ENCODE measurements at places on chromosomes 12 and 14. TPM values are rescaled to one million over a fixed set of nuclear protein-coding genes. Genes with fewer than 3 reads are reported as not detected.

The DCN gene
- 470 TPM for total RNA-seq

The KRT75 gene
- total RNA-seq, result 0.21 TPM

The INSM2 gene
- not detected for total RNA-seq

The TMEM132D gene
- 1.1 TPM for total RNA-seq

The TMEM119 gene
- 42.0 TPM for total RNA-seq

The CRIP2 gene
- total RNA-seq, result 202 TPM

The PLA2G1B gene
- not detected for total RNA-seq

The GPR84 gene
- total RNA-seq, result not detected

The DDX51 gene
- total RNA-seq, result 6.9 TPM

The KRT86 gene
- not detected for total RNA-seq

The EIF2S3B gene
- 1.2 TPM for total RNA-seq

The KRT73 gene
- total RNA-seq, result not detected

The LGR5 gene
- total RNA-seq, result 2.5 TPM

The GPD1 gene
- total RNA-seq, result 222 TPM

The HOXC11 gene
- not detected for total RNA-seq

The ANKRD33 gene
- total RNA-seq, result not detected

The RNU4-1 gene
- under 0.01 TPM for total RNA-seq

The KCNC2 gene
- total RNA-seq, result 3.9 TPM

The GLIPR1L1 gene
- not detected for total RNA-seq

The PPP4R4 gene
- 0.82 TPM for total RNA-seq

The SLC25A47 gene
- total RNA-seq, result not detected

The CLMN gene
- 8.5 TPM for total RNA-seq

The SMCO2 gene
- total RNA-seq, result not detected

The B4GALNT1 gene
- 3.3 TPM for total RNA-seq

The DNAJC22 gene
- total RNA-seq, result not detected

The KRT6A gene
- total RNA-seq, result 299 TPM

The FAM222A gene
- total RNA-seq, result 3.1 TPM

The ITPR2 gene
- 31.4 TPM for total RNA-seq

The SLCO1A2 gene
- 0.10 TPM for total RNA-seq

The SIX6 gene
- not detected for total RNA-seq

The IL26 gene
- total RNA-seq, result not detected

The KRT4 gene
- 420 TPM for total RNA-seq

The SLC6A15 gene
- total RNA-seq, result 7.9 TPM

The PTCSC3 gene
- not detected for total RNA-seq

The EMP1 gene
- total RNA-seq, result 226 TPM

The TBX3 gene
- 55.1 TPM for total RNA-seq

The PAPLN gene
- total RNA-seq, result 7.3 TPM

The MSI1 gene
- 0.31 TPM for total RNA-seq

The FIGNL2 gene
- 0.72 TPM for total RNA-seq

The LALBA gene
- not detected for total RNA-seq

The SLC39A5 gene
- total RNA-seq, result 0.31 TPM

The CLEC4A gene
- total RNA-seq, result 1.9 TPM

The FGD4 gene
- total RNA-seq, result 54.9 TPM
